ENCODE measurements at places on chromosomes 7 and 10. TPM values are rescaled to one million over a fixed set of nuclear protein-coding genes. Genes with fewer than 3 reads are reported as not detected.
A peak's percentile ranks its signal among the peaks of the same experiment; 100 is the strongest.

COL28A1 gene
- 0.94 TPM for total RNA-seq

NOD1 gene
- 38.7 TPM for total RNA-seq

EPO gene
- total RNA-seq: not detected

GRCh38 chr7:141184532-141185190 lies 110.8 kb downstream of the TMEM178B start:
- no peak for DNase-seq

- peak; percentile 78 for DNase-seq
Observed at GRCh38 chr7:23468526-23469149, 1.7 kb downstream of the IGF2BP3 start.

GIMAP6 gene
- total RNA-seq: 181 TPM

DNA sequence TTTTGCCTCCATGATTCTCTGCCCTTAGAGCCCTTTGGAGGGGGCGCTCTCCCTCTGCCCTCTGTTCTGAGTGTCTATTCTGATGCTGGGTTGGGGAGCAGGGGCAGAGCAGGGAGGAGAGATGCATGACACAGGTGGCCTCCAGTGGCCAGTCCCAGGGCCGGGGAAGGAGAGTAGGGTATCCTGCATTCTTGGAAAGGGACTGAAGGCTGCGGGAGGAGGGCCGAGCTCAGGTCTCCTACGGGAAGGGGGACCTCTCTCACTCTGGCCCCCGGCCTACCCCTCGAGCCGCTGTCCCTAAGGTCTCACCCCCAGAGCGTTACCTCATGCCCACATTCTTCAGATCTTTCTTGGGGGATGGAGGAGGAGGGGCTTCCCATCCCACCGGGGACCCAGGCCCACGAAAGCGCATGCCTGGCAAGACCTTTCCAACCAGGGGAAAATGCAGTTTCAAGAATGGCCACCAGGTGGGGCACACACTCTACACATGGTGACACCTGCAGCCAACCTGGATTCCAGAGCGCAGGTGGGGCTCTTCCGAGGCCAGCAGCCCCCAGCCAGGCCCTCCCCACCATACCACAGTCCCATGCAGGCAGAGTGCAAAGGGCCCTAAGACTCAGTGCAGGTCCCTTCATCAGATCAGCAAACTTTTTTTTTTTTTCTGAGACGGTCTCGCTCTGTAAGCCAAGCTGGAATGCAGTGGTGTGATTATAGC lies 86.4 kb downstream of the MYL10 start:
- DNase-seq: peak; percentile 85

DNA sequence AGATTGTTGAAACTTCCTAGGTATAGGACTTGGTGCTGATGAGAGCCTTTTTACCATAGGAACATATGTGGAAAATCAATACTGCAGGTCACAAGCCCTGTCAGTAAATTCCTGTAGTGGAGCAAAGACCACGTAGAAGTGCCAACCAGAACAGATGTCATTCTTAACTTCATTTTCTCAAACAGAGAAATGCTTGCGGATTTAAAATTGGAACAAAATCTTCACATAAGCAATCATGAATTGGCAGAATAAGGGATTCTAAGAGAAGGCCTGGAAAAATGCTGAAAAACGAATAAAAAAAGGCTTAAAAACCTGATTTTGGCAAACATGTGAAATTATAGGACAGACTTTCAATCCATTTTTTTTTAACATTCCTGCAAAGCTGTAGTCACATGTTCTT lies 80.8 kb upstream of the SMIM30 start:
- DNase-seq: no peak

DNA sequence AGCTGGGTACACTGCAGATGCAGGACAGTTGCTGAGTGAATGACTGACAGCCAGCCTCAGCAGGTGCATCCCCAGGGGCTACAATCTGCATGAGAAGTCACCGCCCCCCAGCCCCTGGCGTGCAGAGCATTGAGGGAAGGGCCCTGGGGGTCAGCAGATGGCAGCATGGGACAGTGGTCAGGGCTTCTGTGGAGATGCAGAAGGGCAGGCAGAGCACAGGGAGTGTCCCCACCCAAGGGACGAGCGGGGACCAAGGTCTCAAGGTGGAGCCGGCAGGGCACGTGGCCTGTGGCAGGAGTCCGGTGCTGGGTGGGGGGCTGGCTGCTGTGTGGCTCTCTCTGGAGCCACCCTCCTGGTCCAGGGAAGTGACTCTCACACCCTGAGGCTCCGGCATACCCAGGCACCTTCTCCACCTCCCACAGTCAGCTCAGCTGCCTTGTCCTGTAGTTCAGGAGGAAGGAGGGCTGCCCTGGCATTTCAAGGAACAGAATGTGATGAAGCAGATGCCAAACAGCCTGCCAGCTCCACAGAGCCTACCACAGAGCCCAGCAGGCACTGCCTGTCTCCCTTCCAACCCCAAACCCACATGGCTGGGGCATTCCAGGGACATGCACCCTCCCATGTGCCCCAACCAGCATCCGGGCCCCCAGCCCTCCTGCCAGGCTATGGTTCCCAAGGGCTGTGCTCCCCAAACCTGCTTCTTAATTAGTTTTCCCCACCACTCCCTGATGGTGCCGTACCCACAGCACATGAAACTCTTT lies 114.5 kb downstream of the TMEM130 start:
- no peak for DNase-seq

DNA sequence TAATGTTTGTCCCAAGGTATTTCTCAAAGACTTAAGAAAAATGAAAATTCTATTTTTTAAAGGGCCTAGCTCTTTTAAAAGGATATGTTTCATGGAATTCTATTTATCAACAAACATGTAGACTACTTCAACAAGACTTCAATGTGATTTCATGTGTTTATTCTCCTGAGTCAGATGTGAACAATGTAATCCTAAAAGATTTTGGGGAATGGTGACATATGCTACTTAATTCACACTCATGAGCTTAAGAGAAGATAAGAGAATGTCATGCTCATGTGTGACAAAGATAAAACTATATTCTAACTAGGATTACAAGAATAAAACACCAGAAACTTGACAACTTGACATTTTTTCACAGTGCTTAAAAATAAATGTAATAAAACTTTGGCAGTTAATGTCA lies 127.5 kb downstream of the TES start:
- no peak for DNase-seq

CUZD1 gene
- 1.8 TPM for total RNA-seq

GRCh38 chr7:2800220-2800930 lies 43.7 kb downstream of the GNA12 start:
- DNase-seq: no peak

DNA sequence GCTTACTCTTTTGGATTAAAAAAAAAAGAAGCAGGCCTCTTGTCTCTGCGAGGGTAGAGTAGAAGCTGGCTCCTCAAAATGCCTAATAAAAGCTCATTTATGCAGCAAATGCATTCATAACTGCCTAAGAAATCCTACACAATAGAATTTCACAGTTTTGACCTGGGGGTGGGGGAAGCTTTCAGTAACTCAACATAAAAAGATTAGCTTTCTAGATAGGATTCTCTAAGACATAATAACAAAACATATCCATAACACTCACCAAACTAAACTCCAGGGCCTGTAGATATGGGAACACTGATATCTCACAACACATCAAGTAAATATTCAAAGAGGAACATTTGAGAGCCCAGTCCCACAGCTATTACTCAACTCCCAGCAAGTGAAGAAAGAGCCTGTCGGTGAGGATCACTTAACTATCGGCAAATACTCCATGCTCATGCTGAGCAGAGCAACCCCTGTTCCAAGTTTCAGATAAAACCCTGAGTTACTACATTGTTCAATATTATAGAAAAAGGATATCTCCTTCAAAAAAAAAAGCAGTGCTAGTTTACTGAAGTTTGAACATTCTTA lies 88.1 kb downstream of the COBL start:
- DNase-seq: no peak

PKD1L1 gene
- 0.85 TPM for total RNA-seq

Data from spleen (tissue), 13 donors.